ENCODE measurements at places on chromosomes 6 and 20.

GRCh38 chr20:25254986-25255680 lies 7.2 kb downstream of the PYGB start:
- DNase-seq, result no peak

GRCh38 chr6:35624341-35625070 lies 64.2 kb downstream of the FKBP5 start:
- DNase-seq, result no peak

- no peak for DNase-seq
Observed at GRCh38 chr20:48523191-48523995, 304.4 kb downstream of the PREX1 start.

DNA sequence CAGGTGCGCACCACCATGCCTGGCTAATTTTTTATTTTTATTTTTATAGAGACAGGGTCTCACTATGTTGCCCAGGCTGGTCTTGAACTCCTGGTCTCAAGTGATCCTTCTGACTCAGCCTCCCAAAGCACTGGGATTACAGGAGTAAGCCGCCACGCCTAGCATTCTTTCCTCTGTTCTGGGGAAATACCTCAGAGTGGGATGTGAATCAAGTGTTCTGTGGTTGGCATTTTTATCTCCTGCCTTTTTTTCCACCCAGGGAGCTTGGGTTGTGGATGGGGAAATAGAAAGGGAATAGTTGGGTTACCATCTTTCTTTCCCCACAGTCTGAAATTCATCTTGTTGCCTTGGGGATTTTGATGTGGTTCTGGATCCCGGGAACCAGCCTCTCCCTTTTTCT lies 24.1 kb downstream of the TFAP2C start:
- no peak for DNase-seq

GRCh38 chr6:14569394-14569793 lies 451.8 kb downstream of the CD83 start:
- DNase-seq, result no peak

GRCh38 chr6:85669735-85670194 lies 27.1 kb upstream of the SYNCRIP start:
- no peak for DNase-seq

DNA sequence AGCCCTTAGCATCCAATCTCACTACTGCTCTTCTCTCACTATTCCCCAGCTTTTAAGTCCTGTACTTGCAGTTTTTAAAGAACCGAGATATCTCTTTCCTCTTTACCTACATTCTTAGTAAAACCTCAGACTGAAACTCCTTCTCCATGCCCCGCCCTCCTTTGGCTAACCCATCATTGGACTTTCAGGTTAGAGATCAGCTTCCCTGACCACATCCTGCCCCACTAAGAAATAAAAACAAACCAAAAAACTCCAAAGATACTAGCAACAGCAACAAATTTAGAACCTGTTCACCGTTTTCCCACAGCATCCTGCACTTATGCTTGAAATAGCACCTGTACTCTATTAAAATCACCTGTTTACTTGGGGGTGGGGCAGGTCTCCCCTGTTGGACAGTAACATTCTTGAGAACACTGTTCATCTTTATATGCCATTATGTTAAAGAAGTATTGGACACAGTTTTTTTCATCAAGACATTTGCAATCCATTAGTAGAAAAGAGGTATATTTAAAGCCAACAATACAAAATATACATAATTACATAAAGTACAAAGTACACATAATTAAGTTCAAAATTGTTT lies 16.3 kb upstream of the SMAP1 start:
- DNase-seq, result no peak
